HCEC 1CT (cell line): ENCODE measurements at places on chromosomes 12 and 14.

- no peak for DNase-seq
Observed at GRCh38 chr12:2092890-2093289, 40.1 kb downstream of the CACNA1C start.

DNA sequence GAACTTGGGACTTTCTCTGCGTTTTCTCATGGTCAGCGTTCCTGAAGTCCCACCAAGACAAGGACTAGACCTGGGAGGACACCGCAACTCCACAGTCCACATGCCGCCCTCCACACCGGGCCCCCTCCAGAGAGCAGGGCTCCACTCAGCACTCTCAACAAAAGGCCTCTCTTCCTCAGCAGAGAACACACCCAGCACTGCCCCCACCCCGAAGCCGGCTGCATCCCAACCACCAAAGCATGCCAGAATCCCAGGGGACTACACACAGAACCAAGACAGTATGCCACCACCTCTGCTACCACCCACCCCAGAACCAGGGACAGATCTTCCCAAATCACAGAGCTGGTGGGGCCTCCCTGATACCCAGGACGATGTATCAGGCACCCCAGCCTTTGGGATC, 88.3 kb downstream of the BCL11B start:
- DNase-seq: no peak

DNA sequence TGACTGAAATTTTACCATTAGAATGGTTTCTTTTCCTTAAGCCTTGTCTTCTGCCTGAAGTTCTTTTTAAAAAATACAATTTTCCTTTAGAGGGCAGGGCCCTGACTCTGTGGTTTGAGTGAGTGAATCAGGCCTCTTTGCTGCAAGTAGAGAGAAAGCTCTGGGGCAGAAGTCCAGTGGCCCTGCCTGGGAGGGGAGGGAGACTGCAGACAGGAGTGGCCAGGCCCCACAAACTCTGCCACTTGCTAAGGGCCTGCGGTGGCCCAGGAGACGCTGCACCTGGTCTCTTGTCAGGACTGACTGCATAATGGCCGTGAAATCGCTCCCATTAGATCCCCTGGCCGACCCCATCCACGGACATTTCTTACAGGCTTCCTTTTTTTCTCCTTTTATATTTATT, 25.5 kb downstream of the TSPAN11 start:
- no peak for DNase-seq

DNA sequence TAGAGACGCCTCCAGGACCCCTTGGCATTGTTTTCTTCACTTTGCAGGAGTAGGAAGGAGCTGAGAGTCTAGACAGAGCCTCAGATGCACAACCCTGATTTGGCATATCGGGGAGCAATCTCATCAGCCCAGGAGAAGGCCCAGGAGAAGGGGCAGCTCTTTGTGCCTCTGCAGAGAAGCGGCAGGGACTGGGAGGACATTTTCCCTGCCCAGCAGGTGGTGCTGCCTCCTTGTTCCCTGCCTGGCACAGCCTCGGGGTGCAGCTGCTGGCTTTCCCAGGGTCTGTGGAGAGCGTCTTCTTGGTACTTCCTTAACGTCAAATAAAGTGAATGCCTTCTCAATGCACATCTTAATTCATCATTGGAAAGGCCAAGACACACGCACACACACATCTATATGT, 419.5 kb downstream of the TMEM121 start:
- DNase-seq: no peak

DNA sequence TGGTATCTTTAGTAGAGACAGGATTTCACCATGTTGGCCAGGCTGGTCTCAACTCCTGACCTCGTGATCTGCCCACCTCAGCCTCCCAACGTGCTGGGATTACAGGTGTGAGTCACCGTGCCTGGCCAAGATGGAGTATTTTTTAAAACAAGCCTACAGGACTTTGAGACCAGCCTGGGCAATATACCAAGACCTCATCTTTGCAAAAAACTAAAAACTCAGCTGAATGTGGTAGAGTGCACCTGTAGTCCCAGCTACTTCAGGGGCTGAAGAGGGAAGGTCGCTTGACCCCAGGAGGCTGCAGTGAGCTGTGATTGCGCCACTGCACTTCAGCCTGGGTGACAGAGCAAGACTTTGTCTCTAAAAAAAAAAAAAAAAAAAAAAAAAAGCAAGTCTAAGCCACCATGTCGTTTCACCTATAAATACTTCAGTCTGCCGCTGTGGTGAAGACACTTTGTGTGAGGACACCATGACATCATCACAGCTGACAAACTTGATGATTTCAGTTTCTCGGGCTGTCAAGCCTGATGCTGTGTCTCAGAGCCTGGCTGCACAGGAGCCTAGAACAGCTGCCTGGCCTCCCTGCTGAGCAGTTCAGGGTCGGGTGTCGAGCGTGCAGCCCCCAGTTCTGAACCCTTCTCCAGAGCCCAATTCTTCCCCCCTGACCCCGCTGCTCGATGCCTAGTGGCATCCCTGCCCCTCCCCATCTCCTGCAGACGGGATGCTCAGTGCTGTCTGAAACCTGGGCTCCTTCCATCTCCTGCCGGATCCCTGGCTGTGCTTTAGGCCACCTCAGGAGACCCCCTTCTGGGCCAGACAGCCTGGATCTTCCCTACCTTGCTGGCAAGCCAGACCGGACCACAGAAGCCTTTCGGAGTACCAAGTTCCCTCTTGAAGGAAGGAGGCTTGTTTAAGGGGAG, 119.2 kb upstream of the EVL start:
- DNase-seq: no peak

GRCh38 chr12:131105736-131106348, 152.1 kb downstream of the ADGRD1 start:
- no peak for DNase-seq

- DNase-seq: no peak
Observed at GRCh38 chr14:99506276-99506675, 25.1 kb downstream of the CCNK start.

DNA sequence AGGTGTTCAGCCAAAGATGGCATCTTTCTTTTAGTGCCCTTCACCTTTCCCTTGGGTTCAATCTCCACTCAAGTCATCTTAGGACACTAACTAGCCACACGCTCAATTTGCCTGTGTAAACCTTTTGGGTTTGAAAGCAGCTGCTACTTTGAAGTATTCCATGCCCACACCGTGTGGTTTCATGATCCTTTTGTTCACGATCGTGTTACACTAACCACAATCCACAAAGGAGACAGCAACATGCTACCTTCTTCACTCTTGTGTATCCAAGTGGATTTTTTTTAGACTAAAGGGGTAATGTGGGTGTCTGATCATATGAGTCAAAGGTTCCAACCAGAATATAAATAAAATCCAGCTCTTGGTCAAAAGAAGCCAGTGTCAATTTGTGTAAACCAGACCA, 122.7 kb upstream of the FAR2 start:
- no peak for DNase-seq

- no peak for DNase-seq
Observed at GRCh38 chr12:75805905-75806304, 225.7 kb downstream of the PHLDA1 start.
